ENCODE measurements at places on chromosomes 3 and 15.

DNA sequence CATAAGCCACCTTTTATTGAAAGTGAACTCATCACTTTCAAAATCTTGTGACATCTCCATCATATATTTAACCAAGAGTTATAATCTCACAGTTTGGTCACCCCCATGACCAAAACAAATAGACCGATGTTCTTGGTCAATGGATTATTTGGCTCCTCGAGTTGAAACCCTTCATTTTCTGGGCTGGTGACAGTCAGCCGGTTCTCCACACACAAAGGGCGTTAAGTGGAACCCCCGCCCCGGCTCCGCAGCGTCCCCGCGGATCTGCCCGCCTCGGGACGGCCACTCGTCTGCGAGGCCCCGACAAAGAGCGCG is 772 bp downstream of the TSPAN3 start:
- no peak for DNase-seq

- no peak for DNase-seq
Observed at GRCh38 chr15:91635080-91635479, 218.4 kb upstream of the SLCO3A1 start.

- DNase-seq = no peak
Observed at GRCh38 chr3:35639254-35640186, at the start of gene ARPP21. TSS of gene ARPP21 (plus strand) at chr3:35639525. CDS start at chr3:35681752, 42,227 bp downstream.

DNA sequence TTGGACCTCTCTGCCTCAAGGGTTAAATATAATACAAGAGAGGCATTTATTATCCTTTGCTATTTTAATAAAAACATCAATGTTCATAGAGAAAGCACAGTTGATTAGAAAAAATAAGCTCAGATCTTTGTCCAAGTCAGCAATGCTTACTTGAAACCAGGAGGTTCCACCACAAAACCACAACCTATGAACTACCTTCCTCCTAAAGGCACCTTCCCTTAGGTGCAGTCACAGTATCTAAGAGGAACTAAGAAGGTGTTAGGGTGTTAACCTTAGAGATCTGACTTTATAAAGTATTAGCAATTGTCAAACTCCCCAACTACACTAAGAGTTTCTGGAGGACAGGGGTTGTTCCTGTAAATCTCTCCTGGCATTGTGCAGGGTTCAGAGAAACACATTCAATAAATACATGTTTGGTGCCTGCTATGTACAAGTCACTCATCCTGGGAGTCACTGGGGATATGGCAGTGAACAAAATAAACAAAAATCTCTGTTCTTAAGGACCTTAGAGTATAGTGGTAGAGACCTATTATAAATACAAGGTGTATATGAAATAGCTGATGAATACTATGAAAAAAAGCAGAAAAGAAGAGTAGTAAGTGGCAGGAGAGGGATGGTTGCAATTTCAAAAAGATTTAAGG is 208.6 kb downstream of the NFKBIZ start:
- no peak for DNase-seq

GRCh38 chr3:126621171-126621570 is 33.8 kb downstream of the TXNRD3 start:
- DNase-seq = no peak

DNA sequence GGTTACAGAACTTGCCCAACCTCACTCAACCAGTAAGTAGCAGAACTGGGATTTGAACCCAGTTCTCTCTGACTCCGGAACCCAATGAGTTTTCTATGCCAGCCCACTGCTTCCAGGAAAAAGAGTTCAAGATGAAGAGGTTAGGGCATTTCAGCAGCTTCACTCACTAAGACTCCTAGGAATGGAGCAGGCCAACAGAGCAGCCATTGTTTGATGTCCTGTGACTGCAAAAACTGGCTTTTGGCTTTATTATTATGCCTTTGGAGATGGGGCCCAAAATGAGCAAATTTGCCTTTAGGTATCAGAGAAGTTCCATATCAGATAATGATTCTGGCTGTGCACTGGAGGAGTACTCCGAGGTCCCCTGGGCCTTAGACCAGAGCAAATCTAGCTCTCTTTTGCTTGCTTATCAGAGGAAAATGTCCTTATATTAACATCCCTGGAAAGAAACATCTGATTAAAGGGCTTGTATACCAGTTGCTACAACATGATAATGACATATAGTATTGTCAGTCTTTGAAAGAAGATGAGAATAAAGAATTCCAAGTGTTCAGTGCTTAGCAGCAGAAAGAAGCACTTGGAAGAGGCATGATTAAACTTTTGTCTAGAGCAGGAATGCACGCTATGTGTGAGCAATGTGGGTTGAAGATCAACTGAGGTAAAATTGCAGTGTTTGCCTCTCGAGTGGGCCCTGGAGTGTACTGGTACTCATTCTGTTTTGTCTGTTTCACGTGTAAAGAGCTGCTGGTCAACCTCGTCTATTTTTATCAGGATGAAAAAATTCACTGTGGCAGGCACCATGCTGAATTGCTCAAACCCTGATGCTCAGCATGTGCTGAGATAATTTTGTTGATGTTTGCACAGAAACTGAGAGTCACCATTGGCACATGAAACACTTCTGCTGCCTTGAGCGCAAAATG is 21.8 kb upstream of the KLHL24 start:
- DNase-seq = no peak

DNA sequence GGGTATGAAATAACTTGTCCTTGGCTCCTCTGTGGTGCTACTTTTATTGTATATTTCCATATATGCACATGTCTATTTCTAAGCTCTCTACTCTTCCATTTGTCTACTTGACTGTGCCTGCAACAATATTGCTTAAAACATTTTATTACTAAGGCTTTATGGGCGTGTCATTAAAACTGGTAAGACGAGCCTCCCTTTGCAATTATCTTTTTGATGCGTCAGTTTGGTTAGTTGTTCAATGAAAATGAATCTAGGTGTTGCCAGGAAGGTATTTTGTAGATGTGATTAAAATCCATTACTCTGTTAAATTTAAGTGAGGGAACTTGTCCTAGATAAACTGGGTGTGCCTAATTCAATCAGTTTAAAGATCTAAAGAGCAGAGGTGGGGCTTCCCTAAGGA is 12.9 kb upstream of the TRA2B start:
- DNase-seq = no peak

Measured in activated T-cell treated with anti-CD3 and anti-CD28 coated beads, Interleukin-2, amount 50 U/mL, for 4 hours (primary cell).